NCI-H1417 treated with DMSO at 0.1 percent for 48 hours (cell line): ENCODE measurements at places on chromosomes 1 and 21.

DNA sequence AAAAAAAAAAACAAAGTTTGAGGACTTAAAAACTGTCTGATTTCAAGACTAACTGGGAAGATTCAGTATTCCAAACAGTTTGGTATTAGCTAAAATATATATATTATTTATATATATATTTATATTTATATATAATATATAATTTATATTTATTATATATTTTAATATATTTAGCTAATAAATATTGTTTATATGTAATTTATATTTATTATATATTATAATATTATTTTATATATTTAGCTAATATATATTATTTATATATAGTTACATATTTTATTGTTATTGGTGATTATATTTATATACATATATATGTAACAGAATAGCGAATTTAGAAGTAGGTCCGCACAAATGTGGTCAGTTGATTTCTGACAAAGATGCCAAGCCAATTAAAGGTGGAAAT is 480.2 kb upstream of the C1orf87 start:
- no peak for DNase-seq

- DNase-seq, result no peak
Measured at GRCh38 chr1:7150724-7151280, 365.5 kb downstream of the CAMTA1 start.

GRCh38 chr1:59291561-59291960 is 5.3 kb upstream of the FGGY start:
- DNase-seq, result no peak

- no peak for DNase-seq
Measured at GRCh38 chr21:41802198-41802584, 35.3 kb upstream of the RIPK4 start.

GRCh38 chr1:48405940-48406339 is 66.1 kb downstream of the SPATA6 start:
- DNase-seq, result no peak
